Neural crest cell (in vitro differentiated cells): ENCODE measurements at places on chromosomes 6 and 20.

GRCh38 chr20:34989670-34990069 is 34.0 kb downstream of the MYH7B start:
- DNase-seq = no peak

- DNase-seq = no peak
These were observed 49.4 kb downstream of the PSMG4 start for GRCh38 chr6:3308106-3308505.

- no peak for DNase-seq
These were observed 31.5 kb downstream of the RAB44 start for GRCh38 chr6:36729161-36729524.

DNA sequence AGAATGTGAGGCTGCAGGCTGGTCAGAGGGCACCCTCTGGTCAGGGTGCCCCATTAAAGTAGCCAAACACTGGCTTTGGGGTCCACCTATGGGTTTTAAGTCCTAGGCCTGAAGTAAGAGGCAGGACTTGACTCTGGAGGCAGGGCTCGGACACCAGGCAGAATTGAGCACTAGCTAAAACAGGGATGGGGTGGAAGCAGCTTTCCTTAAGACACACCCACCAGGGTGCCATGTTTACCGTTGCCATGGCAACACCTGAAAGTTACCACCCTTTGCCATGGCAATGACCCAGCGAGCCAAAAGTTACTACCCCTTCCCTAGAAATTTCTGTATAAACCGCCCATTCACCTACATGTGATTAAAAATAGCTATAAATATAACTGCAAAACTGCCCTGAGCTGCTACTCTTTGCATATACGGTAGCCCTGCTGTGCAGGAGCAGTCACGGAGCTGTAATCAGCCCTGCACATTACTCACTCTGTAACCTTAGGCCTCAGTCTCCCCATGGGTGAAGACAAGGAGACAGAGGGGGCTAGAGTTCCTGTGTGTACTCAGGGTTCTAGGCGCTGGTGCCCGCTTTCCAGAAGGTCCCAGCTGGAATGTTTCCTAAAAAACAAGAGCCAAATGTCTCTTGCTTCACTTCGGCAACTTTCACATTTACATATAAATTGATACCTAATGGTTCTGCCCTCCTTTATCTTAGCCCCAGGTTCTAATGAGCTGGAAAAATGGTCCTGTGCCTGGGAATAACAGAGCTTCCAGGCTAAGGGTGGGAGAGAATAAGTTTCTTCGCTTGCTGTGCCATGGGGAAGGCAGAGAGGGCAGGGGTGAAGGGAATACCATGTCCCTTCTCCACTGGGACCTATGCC is 27.2 kb upstream of the SRSF6 start:
- no peak for DNase-seq

GRCh38 chr6:85679445-85680123 is 36.9 kb upstream of the SYNCRIP start:
- no peak for DNase-seq

DNA sequence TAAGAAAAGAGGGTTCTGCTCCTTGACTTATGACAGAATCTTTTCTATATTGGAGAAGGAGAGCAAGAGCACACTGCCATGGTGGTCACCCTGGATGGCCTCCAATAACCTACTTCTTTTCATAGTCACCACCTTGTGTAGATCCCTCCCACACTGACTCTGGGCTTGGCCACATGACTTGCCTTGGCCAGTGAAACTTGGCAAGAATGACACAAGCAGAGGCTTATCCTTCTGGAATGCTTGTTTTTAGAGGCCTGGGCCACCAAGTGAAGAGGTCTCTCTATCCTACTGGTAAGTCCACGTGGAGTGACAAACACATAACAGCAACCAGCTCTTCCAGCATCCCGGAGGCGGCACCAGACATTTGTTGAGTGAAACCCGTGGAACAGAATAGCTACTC is 349.4 kb upstream of the JARID2 start:
- DNase-seq = no peak
